ENCODE measurements at places on chromosomes 1 and 21.

GRCh38 chr1:97377432-97378034 is 543.3 kb downstream of the DPYD start:
- DNase-seq, result no peak

- DNase-seq, result no peak
Observed at GRCh38 chr1:54800041-54800898, 853 bp downstream of the TTC22 start.

- no peak for DNase-seq
Observed at GRCh38 chr21:44013380-44014088, 1.4 kb downstream of the TRAPPC10 start.

DNA sequence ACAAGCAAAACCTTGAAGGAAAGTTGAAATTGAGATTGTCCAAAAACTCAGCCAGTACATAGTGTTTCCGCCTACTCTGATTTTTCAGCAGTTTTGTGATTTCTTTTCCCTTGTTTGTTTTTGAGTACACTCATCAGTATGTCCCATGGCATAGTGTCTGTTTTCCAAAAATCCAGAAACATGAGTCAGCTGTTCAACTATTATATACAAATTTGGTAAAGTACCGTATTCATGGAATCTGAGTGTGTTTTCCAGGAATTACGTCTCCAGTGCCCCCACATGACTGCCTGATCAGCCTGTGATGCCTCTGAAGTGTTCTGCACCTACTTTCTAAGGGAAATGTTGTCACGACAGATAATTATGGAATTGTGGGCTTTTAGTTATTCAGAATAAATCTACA is 186.8 kb downstream of the LTN1 start:
- DNase-seq, result no peak
